Hair follicle dermal papilla cell (primary cell): ENCODE measurements at places on chromosomes 3 and 15. TPM values are rescaled to one million over a fixed set of nuclear protein-coding genes. Genes with fewer than 3 reads are reported as not detected.

The ITGB5 gene
- total RNA-seq: 403 and 435 TPM in 2 replicates

The AMIGO3 gene
- 1.5 and 1.8 TPM in 2 replicates for total RNA-seq

The TGM5 gene
- total RNA-seq: not detected in 2 replicates

The PLCH1 gene
- total RNA-seq: 0.32 TPM in 1 of 2 replicates, not detected in the other

The ARGFX gene
- not detected in 2 replicates for total RNA-seq

The GMNC gene
- total RNA-seq: under 0.01 and 0.12 TPM in 2 replicates

The BFSP2 gene
- not detected in 2 replicates for total RNA-seq
